ENCODE measurements at places on chromosomes 5 and 9.

DNA sequence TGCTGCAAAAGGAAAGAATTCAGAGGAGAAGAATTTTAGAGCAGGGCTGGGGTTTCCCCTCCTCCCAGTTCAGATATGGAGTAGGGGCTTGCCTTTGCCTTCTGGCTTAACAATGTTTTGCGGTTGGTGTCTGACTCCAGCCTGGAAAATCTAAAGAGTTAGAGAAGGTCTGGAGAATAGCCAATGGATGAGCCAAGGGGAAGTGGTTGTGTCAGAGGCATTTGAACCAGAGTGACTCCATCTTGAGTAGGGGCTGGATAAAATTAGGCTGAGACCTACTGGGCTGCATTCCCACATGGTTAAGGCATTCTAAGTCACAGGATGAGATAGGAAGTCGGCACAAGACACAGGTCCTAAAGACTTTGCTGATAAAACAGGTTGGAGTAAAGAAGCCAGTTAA is 133.7 kb downstream of the DIRAS2 start:
- no peak for DNase-seq

- no peak for DNase-seq
Observed at GRCh38 chr5:89560696-89561095, 677.7 kb upstream of the MEF2C start.

DNA sequence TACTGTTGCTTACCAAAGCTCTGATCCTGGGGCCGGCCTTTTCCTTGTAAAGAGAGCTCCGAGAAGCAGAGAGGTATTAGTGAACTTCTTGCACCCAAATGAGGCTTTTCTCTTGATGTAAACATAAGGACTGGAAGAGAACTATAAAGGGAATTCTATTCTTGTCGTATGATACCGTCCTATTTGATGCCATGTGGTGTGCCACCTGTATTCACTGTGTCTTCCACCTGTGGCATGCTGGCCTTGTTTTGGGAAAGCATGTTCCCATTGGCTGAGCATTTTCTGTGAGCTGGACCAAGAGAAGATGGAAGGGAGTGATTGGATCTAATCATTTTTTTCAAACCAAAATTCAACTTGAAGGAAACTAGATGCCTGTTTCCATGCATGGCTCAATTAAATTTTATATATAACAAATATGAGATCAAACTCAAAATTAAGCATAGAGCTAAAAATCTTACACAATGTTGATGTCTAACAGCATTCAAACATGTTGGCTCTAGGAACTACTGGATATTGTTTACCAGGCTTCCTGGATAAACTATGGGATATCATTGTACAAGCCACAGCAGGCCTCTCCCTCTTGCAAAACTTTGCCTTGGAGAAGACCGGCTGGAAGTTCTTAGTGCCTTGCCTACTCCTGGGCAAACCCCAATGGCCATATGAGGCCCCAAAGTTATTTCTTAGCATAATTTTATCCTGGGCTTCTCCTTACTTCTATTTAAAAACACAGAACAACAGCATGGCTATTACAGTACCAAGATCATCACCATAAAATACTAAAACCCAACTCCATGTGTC is 115.3 kb downstream of the TSSK1B start:
- no peak for DNase-seq

DNA sequence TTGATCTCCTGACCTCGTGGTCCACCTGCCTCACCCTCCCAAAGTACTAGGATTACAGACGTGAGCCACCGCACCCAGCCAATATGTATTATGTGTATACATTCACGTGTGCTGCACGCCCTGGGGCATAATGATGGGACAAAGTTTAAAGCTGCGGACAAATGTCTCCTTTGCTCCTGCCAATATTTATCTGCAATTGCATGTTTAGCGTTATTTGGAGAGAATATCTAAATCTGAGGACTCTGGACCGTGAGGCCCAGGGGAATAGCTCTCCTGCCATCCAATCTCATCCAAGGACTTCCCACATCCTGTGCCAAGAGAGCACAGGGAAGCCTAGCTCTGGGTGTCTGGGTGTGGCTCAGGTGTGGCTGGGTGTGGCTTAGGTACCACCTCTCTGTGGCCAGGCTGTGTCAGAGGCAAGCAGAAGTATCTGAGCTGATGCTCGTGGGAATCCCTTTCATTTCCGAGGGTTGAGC is 6.9 kb upstream of the BOD1 start:
- DNase-seq = no peak

DNA sequence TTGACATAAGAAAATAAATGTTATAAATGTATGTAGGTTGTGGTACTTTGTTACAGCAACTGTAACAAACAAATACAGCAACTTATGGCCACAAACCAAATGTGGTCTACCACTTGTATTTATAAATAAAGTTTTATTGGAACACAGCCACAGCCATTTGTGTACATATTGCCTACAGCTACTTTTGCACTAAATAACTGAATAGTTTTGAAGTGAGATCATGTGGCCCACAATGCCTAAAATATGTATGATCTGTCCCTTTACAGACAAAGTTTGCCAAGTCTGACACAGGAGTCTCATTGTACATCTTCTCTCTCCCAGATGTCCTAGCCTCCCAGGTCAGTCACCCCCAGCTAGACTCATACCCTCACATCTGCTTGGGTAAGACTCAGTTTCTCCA is 283.6 kb upstream of the PRDM9 start:
- DNase-seq = no peak

GRCh38 chr5:38938973-38939372 is 93.2 kb downstream of the OSMR start:
- no peak for DNase-seq

DNA sequence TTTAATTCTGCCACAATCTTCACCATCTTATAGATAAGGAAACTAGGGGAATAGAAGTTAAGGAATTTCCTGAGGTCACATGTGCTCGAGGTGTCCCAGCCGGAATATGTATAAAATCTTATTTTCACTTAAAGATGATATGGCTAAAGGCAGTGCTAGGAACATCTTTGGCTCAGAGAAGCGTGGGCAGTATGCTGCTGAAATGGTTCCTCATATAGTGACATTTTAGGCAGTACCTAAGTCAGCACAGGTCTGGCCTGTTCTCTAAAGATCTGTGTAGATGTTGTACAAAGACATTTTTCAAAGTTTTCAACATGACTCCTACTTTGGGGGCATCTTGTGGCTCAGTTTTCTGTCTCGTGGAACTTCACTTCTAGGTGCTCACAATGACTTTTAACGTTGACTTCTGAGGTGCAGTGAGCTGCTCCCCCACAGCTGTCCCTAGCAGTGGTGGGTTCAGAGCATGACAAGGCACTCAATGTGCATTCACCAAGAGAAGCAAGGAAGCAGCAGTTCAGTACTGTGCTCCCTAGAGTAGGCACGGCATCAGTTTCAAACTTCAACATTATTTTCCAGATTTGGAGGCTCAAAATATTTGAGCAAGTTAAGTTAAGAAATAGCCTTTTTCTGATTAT is 40.3 kb downstream of the TNFAIP8 start:
- DNase-seq = peak; percentile 39

GRCh38 chr9:115746496-115746895 is 407.1 kb upstream of the PAPPA start:
- DNase-seq = no peak

GRCh38 chr9:75019654-75020053 is 8.4 kb downstream of the CARNMT1 start:
- no peak for DNase-seq

DNA sequence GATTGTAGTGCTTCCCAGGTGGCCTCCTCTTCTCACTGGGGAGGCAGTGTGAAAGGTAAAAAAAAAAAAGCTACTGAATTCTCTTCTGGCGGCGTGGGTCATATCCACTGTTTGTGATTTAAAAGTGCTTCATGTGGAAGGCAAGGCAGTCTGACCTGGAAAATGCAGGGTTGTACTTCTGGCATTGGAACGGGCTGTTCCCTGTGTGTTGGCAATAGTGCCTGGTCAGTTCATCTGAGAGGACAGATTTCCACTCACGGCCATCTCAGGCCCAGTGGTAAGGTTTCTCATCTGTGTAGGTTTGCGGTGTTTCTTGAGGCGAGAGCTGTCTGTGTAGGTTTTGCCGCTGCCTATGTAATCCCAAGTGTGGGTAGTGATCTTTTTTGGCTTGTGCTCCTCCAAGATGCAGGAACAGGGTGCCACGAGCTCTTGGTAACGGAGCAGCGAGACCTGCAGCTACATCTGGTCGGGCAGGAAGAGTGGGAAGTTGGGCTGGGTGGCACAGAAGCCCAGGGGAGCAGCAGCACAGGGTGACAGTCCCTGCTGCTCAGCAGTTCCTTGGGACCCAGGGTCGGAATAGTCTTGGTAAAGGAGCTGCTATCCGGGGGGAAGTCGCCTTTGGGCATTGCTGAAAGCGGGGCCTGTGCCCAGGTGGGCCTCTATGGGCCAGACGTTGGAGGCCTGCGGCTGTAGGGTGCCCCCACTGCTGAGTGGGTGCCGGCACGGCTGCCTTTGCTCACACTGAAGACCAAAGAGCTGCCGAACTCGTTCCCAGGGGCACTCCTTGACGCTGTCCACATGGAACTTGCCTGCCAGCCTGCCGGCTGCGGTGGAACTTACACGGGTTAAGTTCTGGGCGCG is 11.2 kb downstream of the RCL1 start:
- DNase-seq = no peak

DNA sequence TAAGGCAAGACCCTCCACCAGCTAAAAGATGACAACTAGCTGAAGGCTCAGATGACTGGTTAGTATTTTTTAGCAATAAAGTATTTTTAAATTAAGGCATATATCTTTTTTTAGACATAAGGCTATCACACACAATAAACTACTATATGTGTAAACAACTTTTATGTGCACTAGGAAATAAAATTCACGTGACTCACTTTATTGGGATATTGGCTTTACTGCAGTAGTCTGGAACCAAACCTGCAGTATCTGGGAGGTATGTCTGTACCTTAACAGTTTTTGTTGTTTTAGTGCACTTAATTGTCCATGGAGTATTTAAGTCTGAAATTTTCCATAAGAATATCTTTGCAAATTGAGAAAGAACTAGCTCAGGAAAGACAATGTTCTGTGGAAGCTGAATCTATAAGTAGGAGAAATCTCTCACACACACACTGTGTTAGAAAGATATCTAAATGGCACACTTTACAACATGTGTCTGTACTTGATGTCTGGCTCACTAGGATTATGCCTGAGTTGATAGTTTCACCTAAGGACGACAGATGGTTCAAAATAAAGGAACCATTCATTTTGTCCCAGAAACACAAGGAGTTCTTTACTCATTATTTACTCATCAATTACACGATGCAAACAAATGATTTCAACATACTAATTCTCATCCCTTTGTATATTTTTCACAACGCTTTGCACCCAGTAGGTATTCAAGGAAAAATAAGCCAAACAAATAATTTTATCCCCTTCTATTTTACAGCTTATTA is 4.6 kb downstream of the RAPGEF6 start:
- no peak for DNase-seq

- no peak for DNase-seq
Observed at GRCh38 chr9:123368536-123369153, 12.6 kb downstream of the CRB2 start.

DNA sequence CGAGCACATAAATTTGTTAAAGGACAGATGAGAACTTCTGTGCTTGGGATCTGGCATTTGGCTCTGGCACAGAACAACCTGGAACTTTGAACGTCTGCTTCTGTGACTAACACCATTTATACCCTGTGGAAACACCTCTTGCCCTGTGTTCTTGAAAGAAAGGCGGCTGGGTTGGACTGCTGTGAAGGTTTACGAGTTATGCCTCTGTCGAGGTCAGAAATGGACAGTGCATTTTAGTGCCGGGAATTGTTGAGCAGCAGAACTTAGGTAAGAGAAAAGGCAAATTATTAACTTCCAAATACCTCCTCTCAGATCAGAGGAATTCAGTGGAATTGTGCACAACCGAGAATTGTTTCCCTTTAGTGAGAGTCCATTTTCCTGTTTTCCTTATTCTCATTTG is 14.1 kb upstream of the INIP start:
- DNase-seq = no peak

GRCh38 chr5:40798801-40799210 is 632 bp upstream of the PRKAA1 start:
- no peak for DNase-seq

- DNase-seq = no peak
Observed at GRCh38 chr5:16492398-16493140, 27.0 kb upstream of the ZNF622 start.

GRCh38 chr5:168364750-168365550 is 73.5 kb downstream of the WWC1 start:
- no peak for DNase-seq

GRCh38 chr9:13118313-13118712 is 161.2 kb downstream of the MPDZ start:
- no peak for DNase-seq

DNA sequence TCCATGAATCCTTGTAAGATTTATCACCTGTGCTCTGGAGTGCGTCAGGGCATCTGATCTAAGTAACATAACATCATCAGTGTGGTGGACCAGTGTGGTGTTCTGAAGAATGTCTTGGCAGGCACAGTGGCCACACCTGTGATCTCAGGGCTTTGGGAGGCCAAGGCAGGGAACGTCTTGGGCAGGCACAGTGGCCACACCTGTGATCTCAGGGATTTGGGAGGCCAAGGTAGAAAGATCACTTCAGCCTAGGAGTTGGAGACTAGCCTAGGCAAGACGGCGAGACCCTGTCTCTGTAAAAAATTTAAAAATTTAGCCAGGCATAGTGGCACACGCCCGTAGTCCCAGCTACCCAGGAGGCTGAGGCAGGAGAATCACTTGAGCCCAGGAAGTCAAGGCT is 185.5 kb downstream of the CACNA1B start:
- DNase-seq = no peak

DNA sequence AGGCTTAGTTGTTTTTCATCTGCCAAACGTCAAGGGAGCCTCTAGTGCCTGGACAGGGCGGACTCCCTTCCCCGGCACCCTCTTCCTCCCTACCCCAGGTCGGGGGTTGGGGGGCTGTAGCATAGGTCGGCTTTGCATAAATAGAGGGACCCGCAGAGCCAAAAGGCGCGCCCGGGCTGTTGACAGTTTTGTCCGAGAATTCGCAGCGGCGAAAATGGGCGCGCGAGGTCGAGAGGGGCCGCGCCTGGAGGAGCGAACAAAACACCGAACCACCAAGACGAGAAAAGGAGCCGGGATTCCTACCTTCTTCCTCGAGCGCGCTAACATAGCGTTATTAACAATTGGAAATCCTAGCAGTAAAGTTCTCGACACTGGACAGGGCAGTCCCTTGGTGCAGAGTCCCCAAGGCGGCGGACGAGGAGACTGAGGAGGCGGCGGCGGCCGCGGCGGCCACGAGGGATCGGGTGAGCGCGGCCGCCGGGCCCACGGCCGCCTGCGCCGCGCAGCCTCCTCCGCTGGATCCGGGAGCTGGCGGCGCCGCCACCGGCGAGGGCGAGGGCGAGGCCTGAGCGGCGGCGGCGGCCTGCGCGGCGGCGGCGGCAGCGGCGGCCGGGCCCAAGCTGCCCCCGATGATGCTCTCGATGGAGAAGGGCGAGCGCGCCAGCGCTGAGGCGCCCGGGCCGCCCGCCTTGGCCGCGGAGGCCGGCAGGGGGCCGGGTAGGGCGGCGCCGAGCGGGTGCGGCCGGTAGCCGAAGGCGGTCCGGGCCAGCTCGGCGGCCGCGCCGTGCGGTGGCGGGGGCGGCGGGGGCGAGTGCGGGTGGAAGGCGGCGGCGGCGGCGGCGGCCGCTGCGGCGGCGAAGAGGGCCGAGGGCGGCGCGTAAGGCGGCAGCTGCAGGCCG is 1.7 kb downstream of the FOXD1 start:
- peak; percentile 9 for DNase-seq

All from activated CD4-positive, alpha-beta T cell treated with anti-CD3 and anti-CD28 coated beads for 48 hours (primary cell).